Fibroblast of skin of abdomen (primary cell): ENCODE measurements at places on chromosomes 12 and 14.
A peak's percentile ranks its signal among the peaks of the same experiment; 100 is the strongest.

DNA sequence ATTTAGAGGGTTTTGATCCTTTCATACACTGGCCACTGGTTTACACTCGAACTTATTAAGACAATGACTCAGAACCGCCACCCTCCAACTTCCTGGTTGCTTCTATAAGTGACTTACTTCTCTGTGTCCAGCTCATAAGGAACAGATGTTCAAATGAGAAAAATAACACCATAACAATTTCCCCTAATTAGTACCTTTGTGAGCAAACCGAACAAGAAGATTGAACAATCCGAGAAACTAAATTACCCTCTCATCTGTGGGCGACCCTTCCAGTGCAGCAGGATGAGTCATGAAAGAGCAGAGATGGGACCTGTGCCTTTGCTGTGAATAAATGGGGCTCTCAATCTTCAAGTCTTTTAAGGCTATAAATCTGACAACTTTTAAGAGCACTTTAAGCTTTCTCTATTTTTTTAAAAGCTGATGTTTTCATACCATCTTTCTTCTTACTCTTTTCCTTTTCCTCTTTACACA lies 146.8 kb upstream of the RASSF8 start:
- peak; percentile 72 for DNase-seq

DNA sequence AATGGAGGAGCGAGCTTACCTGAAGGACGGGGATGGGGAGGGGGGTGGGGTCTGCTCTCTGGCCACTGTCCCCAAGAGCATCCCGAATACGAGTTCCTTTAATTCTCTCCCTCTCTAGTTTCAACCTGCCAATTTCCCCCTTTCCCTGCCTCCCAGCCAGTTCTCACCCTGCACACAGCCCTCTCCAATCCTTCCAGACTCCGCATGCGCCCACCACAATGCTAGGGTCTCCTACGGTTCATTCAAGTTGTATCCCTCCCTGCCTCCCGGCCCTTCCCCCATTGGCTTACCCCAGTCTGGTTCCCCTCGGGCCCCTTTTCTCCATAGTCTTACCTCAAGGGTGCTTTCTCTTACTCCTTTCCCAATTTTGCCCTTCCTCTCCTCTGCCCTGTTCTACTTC lies 708 bp upstream of the IGFBP6 start:
- DNase-seq = no peak

GRCh38 chr12:122350141-122350848 lies 72.2 kb downstream of the CLIP1 start:
- peak; percentile 79 for DNase-seq

GRCh38 chr12:106901276-106901675 lies 54.4 kb upstream of the TMEM263 start:
- DNase-seq = peak; percentile 28

DNA sequence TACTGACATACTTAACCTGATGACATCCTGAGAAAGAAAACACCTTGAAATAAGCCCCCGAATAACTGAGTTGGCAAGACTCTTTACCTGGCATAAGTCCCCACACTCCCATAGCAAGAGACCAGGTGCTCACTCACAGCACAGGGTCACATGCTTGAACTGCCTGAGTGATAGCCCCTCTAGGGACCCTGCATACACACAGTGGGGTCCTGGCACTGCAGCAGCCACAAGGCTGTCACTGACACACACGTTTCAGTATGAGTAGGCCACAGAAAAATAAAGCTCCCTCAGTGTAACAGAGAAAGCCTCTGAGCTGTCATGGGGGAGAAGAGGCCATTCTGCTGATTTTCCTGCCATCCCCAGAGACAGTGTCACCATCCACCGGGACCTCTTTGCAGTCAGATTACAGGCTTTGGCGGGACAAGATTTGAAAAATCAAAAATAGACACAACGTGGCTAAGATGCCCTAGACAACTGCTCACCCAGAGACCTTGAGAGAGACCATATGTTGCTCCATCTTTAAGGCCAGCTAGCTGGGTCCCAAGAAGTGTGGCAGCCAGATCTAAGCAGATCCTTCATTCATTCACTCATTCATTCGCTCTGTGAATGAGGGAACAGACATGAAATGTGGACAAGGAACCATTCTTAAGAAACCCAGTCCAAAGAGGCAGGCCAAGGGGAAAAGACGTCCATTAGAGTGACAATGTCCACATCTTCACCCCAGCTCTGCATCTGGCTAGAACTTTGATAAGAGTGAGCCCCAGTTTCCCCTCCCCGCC lies 1.6 kb downstream of the SCARB1 start:
- DNase-seq = no peak

DNA sequence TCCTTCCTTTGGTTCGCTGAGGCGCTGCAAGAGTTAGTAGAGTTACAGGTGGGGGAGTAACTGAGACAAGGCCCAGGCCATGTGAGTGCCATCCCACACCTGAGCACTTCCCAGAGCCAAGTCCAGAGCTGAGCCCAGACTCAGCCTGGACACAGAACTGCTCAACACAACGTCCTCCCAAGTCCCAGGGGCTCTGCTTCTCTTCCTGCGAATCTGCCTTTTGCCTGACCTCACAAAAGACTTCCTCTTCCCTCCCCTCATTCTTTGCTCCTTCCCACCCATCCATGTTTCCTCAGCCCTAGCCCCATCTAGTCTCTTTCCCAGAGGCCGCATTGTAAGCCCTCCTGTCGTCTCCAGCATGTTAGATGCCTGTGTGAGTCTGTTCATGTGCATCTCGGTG lies 16.6 kb upstream of the MCRS1 start:
- no peak for DNase-seq

DNA sequence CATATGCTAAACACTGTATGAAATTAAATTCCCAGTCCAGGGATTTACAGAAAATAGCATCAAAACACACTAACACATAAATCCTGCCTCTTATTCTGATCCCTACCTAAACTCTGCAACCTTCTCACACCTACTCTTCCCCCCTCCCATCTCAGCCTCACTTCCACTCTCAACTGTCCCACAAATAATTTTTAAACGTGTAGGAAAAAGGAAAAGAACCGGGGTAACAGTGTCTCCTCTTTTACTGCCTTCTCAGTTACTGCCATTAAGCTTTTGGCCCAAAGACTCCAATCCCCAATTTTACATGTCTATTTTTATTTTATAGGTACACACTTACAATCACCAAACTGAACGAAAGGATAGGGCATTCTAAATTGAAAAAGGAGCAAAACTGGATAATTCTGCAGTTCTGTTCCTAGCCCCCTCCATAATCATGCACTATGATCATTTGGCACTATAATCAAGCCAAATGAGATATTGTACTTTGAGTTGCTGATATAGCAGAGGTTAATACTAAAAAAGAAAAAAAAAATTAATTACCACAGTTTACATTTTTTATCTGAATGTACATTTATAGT lies 2.9 kb downstream of the DUSP16 start:
- no peak for DNase-seq

GRCh38 chr12:94056419-94057158 lies 91.8 kb upstream of the PLXNC1 start:
- DNase-seq = no peak

- DNase-seq = no peak
Observed at GRCh38 chr12:75997658-75998057, 33.9 kb downstream of the PHLDA1 start.

- DNase-seq = no peak
Observed at GRCh38 chr14:32102152-32102787, 25.2 kb downstream of the ARHGAP5 start.

- DNase-seq = peak; percentile 34
Observed at GRCh38 chr14:104563742-104564615, 15.6 kb upstream of the C14orf180 start.

DNA sequence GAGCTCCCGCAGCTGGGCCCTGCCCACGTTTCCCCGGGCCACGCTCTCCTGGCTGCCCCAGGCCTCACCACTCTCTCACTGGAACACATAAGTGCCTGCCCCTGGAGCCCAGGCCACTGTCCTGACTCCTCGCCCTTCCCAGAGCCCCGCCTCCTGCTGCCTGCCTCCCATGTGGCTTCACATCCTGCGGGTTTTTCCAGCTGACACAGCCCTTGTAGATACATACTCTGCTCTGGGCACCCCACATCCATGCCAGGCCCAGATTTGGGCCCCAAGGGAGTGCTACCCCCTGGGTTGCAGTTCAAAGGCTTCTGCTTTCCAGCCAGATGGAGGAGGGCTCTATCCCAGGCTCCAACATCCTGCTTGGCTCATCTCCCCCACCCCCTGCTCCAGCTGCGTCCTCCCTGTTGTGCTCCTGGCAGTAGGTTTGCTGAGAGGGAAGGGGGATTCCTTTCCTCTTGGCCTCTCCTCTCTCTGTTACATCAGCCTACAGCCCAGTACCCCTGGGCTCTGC lies 60.1 kb downstream of the TSPAN9 start:
- DNase-seq = peak; percentile 57

GRCh38 chr12:132948146-132949066 lies 7.7 kb downstream of the ZNF605 start:
- DNase-seq = no peak

DNA sequence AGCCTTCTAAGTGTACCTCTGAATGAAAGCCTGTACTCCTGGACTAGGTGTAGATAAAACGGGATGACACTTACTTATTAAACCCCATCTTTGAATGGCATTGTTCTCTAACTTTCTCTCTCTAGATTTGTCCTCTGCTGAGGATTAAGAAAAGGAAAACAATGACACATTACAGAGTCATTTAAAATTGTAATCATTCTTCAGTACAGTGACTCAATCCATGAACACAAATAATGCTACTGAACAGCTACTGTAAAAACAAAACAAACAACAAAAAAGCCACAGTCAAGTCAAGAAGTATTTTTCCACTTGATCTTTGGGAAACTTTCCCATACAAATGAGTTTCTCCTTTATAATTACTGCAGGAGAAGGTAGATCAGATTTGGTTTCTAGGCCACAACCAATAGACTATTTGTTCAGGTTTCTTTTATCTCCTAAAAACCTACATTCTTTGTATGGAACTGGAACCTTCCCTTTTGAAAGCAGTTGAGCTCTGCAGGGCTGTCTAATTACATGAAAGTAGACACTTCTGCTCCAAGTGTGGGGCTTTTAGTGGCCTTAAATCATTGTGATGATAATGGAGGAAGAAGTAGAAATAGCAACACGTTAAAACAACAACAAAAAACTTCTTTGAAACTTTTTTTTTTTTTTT lies 219.1 kb downstream of the ESR2 start:
- no peak for DNase-seq

- DNase-seq = peak; percentile 65
Observed at GRCh38 chr14:102028733-102029132, 58.1 kb downstream of the HSP90AA1 start.

GRCh38 chr12:51620448-51620847 lies 29.4 kb downstream of the SCN8A start:
- peak; percentile 74 for DNase-seq

- peak; percentile 53 for DNase-seq
Observed at GRCh38 chr12:26853303-26854030, 20.5 kb upstream of the ITPR2 start.

DNA sequence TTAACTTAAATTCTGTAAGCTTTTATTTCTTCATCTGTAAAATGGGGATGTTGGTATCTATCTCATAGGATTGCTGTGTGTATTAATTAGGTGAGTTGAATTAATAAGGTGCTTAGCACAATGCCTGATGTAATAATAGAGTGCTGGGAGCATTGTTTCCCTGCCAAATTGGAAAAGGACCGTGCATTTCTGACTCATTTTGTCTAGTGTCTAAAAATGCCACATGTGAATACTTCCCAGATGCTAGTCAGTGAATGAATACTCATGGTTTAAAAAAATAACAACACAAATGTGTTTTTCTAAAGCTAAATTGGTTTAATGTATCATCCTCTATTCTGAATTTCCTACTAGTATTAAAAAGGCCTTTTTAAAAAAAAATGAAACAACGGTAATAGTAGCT lies 45.4 kb upstream of the NEDD1 start:
- peak; percentile 65 for DNase-seq

GRCh38 chr12:84910549-84911241 lies 1.9 kb downstream of the SLC6A15 start:
- peak; percentile 45 for DNase-seq

DNA sequence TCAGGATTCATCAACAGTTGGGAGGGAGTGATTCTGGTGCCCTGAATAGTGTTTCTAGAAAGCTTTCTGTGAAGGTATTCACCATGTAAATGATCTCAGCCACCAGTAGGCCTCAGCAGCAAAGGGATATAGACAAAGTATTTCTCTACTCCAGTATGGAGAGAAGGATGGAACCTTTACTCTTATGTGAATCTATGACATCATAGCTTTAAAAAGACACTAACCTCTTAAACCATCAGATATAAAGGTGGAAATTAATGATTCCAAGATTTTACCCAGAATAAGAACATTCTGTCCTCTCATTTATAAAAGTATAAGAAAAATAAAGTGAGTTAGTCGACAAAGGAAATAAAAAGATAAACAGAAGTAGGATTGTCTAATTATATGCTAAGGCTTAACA lies 4.6 kb downstream of the GPR65 start:
- no peak for DNase-seq

DNA sequence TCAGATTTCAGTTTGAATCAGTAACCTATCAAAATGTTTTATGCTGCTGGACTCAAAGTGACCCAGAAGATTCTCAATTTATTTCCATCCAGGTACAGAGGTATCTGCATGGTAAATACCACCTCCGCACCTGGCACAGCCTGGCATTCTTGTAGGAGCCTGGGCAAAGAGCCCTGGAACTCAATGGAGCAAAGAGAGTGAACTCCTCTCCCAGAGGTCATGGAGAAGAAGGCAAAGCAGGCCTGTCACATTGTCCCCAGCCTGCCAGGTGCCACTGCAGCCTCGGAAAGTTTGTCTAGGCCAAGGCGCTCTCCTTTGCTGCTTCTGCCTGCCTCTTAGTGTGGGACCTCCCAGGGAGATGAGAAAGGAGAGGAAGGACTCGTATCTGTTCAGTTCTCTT lies 319.8 kb downstream of the ZFP36L1 start:
- DNase-seq = no peak

- DNase-seq = no peak
Observed at GRCh38 chr14:60266021-60266937, 17.3 kb downstream of the PPM1A start.

GRCh38 chr14:60657456-60658210 lies 8.4 kb upstream of the SIX1 start:
- DNase-seq = no peak

- DNase-seq = no peak
Observed at GRCh38 chr12:51013441-51013840, 12.7 kb downstream of the SLC11A2 start.

DNA sequence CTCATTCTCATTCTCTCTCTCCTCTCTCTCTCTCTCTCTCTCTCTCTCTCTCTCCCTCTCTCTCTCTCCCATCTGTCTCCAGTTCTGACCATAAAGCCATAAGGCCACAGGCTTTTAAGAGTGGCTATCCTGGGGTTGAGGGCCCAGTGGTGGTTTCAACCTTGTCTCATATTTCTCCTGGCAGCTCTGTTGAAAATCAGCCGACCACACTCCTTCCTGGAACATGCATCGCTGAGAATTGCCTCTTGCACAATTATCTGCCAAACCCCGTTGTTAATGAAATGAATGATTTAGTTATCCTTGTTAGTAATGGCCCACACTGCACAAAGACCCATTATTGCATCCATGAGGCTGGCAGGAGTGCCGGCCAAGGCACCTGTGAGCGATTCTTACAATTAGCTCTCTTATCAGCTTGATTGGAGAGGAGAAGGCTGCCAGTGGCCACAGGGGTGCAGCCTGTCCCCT lies 30.4 kb upstream of the KCNA5 start:
- DNase-seq = peak; percentile 52

- DNase-seq = no peak
Observed at GRCh38 chr12:101780599-101780998, 41.3 kb upstream of the SYCP3 start.
